ENCODE measurements at places on chromosomes 11 and 22. TPM values are rescaled to one million over a fixed set of nuclear protein-coding genes. Genes with fewer than 3 reads are reported as not detected.

The GRK2 gene
- total RNA-seq: 41.0 TPM

The BAIAP2L2 gene
- 4.3 TPM for total RNA-seq

The CACNA1I gene
- 0.05 TPM for total RNA-seq

The AIFM3 gene
- total RNA-seq: 3.4 TPM

The MOGAT2 gene
- total RNA-seq: 0.05 TPM

The ELF5 gene
- total RNA-seq: not detected

The CHRDL2 gene
- 5.0 TPM for total RNA-seq

The SLC22A9 gene
- total RNA-seq: not detected

The CSF2RB gene
- total RNA-seq: not detected

The MPEG1 gene
- total RNA-seq: not detected

The MALAT1 gene
- total RNA-seq: 61.1 TPM

The PYGM gene
- 0.30 TPM for total RNA-seq

The KRTAP5-11 gene
- total RNA-seq: not detected

The SEZ6L gene
- total RNA-seq: not detected

Measured in A549 treated with DMSO at 1 μM for 4 hours (cell line).